ENCODE measurements at places on chromosomes 13 and 19.

- DNase-seq, result no peak
Measured at GRCh38 chr19:10289836-10290356, at the start of gene ICAM5. Gene ICAM5 (plus strand): TSS chr19:10289952. CDS start chr19:10290044, 92 bp downstream.

GRCh38 chr13:103354171-103354570 is 288.0 kb upstream of the SLC10A2 start:
- no peak for DNase-seq

- no peak for DNase-seq
Measured at GRCh38 chr13:76773448-76774094, 112.6 kb downstream of the KCTD12 start.

DNA sequence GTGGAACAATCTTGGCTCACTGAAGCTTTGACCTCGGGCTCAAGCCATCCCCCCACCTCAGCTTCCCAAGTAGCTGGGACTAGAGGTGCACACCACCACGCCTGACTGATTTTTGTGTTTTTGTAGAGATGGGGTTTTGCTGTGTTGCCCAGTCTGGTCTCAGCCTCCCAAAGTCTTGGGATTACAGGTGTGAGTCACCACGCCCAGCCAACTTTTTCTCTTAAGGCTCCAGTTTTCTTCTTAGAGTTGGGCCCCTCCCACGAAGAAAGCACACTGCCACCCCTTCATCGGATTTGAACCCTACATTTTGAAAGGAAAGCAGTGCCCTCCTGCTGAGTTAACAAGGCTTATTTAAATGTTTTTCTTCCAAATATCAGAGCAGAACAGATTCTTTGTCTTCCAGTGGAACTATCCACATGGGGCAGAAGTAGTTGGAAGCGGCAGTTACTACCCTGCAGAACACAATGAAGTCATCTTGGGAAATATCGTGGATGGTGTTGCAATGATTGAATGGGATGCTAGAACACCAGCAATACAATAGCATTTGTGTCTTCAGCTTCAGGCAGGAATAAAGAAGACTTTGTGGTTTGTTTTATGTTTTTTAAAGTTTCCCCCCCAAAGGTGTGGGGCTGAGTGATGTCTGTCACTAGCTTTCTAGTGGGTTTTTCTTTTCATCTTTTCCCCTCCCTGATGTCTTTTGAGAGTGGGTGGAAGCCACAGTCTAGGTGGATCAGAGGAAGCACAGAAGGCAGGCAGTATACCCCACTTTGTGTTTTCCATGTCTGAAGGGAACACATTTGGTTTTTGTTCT is 8.9 kb downstream of the ACTN4 start:
- DNase-seq, result peak; percentile 74

- DNase-seq, result no peak
Measured at GRCh38 chr19:55581145-55581822, 636 bp upstream of the ZNF579 start.

DNA sequence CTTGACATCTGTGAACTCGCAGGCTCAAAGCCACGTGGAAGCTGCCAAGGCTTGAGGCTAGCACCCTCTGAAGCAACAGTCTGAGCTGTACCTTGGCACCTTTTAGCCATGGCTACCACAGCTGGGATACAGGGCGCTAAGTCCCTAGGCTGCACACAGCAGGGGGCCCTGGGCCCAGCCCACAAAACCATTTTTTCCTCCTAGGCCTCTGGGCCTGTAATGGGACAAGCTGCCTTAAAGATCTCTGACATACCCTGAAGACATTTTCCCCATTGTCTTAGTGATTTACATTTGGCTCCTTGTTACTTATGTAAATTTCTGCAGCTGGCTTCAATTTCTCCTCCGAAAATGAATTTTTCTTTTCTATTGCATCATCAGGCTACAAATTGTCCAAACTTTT is 455.9 kb downstream of the TDRD3 start:
- DNase-seq, result no peak

GRCh38 chr13:42283574-42283973 is 11.6 kb downstream of the AKAP11 start:
- no peak for DNase-seq

DNA sequence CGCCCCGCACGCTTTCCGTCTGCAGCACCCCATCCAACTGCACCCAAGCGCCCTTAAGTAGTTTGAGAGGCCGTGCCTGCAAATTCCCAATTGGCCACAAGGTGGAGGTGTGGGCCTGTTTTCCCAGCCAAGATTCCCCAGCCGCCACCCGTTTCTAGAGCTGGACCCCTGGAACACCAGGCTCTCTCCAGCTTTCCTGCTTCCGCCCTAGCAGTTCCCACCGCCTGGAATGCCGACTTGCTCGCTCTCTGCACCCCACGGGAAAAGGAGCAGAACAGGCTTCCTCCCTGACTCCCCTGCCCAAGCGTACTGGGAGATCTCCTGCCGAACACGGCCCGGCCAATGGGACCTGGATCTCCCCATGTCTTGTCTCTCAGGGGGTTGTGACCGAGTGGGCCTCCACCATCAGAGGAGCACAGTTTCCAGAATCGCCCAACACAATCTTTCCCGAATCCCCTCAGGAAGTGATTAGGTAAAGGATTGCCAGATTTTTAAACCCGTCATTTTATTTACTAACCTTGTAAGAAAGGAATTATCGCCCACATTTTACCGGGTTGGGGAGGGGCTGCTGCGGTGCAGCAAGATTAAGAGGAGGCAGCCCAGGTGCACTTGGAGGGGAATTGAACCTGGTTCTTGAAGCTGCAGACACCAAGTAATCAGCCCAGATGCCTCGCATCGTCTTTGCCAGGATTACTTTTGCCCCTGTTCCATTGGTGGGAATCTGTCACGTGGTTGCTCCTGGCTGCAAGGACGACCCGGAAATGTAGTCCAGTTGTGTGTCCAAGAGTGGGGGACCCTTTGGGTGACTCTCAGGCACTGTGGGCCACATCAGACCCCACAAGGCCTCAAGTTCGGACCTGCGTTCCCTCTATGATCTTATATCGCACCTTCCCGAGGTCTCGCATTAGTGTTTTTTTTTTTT is 3.5 kb upstream of the NAPSA start:
- peak; percentile 64 for DNase-seq

GRCh38 chr19:50500060-50500752 is 10.8 kb downstream of the JOSD2 start:
- peak; percentile 62 for DNase-seq

GRCh38 chr19:54392105-54392504 is 23.2 kb upstream of the TTYH1 start:
- no peak for DNase-seq

All from naive thymus-derived CD8-positive, alpha-beta T cell (primary cell).